ENCODE measurements at places on chromosomes 12 and 14.

- DNase-seq, result peak; percentile 63
These were observed 43.5 kb downstream of the ERH start for GRCh38 chr14:69354383-69355153.

DNA sequence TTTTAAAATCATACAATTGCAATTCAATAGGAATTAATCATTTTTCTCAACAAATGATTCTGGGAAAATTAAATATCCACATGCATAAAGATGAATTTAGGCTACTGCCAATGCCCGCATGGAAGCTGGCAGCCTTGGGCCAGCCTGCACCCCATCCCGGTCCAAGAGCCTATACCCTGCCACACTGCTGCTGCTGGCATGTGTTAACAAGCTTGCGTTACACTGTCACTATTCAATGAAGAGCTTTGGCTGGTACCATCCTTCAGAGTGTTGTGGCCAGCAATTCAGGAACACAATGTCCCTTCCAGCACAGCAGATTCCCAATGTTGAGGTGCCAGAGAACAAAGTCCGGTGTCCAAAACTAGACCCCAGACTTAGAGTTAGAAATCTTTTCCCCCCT lies 13.6 kb upstream of the TAS2R14 start:
- no peak for DNase-seq

GRCh38 chr12:22256605-22257004 lies 77.9 kb downstream of the ST8SIA1 start:
- DNase-seq, result no peak

DNA sequence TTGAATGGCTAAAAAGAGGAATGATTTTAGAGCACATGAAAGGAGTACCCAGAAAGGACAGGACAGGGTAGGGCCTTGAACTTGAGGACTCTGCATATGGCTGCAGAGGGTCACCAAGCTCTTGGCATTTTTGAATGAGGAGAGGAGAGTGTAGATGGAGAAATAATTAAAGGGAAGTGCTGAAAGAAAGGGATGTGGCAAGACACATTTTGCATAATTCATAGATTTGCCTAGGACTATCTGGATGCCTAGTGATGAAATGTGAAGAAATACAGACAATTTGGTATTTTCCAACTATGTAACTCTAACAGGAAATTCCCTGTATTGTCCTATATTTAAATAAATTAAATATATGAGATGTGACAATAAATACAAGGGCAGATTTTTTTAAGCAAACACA lies 27.5 kb upstream of the MDM1 start:
- no peak for DNase-seq

DNA sequence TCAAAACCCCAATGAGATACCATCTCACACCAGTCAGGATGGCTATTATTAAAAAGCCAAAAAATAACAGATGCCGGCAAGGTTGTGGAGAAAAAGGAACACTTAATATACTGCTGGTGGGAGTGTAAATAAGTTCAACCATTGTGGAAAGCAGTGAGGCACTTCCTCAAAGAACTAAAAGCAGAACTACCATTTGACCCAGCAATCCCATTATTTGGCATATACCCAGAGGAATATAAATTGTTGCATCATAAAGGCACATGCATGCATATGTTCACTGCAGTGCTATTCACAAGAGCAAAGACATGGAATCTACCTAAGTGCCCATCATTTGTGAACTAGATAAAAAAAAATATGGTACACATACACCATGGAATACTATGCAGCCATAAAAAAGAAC lies 59.9 kb downstream of the MGST1 start:
- no peak for DNase-seq

GRCh38 chr12:28973491-28973890 lies 175.6 kb upstream of the FAR2 start:
- DNase-seq, result no peak

GRCh38 chr12:130966443-130967030 lies 12.8 kb downstream of the ADGRD1 start:
- DNase-seq, result no peak

DNA sequence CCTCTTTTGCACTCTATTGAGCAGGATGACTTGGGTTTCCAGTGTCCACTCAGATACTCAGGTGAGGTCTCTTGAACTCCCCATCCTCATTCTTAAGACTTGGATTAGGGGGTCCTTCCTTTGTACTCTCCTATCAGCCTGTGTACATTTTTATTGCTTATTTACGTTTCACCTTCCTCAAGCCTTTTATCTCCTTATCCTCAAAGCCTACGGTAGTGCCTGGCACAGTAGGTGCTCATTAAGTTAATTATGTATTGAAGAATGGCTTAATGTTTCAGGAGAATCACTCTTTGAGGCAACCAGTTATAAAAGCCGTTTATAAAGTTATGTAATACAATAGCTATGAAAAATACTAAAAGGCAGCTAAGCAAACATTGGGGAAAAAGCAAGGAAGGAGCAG lies 315.7 kb downstream of the NPAS3 start:
- DNase-seq, result no peak

GRCh38 chr14:74324931-74325361 lies 22.2 kb upstream of the ABCD4 start:
- DNase-seq, result no peak

DNA sequence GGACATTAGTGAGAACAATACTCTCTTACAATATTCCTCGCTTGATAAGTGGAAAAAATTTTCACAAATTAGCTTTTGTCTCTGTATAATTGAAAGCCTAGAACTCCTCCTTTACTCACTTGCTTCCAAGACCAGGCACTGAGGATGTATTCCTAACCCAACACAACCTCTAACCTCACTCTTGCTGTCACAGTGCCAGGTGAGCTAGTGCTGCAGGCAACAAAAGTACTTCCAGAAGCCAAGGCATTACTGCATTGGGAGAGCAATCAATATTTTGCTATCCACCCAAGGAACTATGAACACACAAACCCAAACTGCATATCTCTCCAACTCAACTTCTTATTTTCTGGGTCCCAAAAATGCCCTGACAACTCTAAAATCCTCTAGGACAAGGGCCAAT lies 1081.0 kb downstream of the VRK1 start:
- no peak for DNase-seq

DNA sequence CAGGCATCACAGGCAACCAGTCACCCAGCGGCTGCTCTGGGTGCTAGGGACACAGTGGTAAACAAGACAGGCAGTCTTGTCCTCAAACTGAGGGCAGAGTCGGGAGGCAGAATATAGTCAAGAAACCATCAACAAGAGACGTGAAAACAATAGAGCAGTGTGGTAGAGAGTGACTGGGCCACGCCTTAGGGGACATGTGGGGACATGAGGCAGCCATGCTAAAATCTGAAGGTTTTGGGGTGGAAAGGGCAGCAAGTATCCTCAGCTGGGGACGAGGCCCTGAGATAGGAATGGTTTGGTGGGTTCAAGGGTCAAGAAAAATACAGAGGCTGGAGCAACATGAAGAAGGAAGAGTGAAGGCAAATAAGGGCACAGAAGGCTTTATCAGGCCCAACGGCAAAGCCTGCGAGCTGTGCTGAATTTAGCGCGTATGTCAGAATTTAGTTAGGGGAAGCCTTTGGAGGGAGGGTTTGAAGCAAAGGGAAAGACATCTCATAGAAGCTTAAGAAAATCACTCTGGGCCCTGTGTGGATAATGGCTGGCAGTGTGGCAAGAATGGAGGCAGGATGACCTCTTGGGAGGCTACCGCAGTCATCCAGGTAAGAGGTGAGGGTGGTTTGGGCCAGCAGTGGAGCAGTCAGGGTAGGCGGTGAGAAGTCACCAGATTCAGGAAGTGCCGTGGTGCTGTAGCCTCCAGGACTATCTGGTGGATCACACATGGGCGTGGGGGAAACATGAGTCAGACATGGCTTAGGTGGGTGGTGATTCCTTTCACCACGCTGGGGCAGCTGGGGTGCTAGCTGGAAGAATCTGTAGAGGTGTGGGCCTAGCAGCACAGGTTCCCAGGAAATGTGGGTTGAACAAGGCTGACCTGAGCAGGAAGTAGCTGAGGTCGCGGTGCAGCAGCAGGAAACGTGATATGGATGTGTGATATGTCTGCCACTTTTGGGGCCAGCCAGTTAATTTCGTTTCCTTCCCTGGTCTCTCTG lies 3.0 kb downstream of the EVL start:
- peak; percentile 93 for DNase-seq

- DNase-seq, result no peak
These were observed 22.2 kb downstream of the VCPKMT start for GRCh38 chr14:50094056-50094755.

GRCh38 chr12:7322599-7322998 lies 18.7 kb downstream of the ACSM4 start:
- DNase-seq, result no peak

DNA sequence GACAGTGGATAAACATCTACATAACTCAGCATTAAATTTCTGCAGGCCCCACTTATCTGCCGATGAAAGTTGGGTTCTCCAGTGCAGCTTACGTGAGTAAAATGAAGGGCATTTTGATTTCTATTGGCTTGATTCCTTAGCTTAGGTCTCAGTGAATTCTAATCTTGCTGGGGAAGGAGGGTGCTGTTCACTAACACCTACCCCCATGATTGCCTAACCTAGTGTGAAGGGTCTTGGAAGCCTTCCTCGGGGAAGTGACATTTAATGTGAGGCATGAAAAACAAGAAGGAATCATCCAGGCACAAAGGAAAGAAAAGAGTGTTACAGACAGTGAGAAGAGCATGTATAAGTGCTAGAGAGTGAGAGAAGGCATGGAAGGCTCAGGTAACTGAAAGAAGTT lies 81.0 kb downstream of the DAAM1 start:
- no peak for DNase-seq

GRCh38 chr12:59780605-59781135 lies 184.8 kb downstream of the SLC16A7 start:
- DNase-seq, result no peak

GRCh38 chr14:100350276-100350926 lies 27.3 kb downstream of the SLC25A47 start:
- DNase-seq, result no peak

DNA sequence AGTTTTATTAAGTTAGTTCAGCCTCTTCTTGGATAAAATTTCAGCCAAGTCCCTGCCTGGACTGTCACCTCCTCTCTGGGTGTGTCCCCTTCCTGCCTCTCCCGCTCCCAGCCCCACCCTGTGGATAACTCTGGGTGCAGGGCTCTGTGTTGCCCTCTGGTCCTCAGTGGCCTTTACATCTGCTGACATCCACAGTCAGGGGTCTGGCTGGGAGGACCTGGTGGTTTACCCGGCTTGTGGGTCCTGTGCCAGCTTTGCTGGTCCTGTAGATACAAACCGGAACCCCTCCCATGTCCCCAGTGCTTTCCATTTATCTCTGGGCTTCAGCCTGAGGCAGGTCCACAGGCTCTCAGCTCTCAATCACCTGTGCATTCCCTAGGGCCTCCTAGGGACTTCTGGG lies 28.9 kb upstream of the PLEKHG3 start:
- no peak for DNase-seq

DNA sequence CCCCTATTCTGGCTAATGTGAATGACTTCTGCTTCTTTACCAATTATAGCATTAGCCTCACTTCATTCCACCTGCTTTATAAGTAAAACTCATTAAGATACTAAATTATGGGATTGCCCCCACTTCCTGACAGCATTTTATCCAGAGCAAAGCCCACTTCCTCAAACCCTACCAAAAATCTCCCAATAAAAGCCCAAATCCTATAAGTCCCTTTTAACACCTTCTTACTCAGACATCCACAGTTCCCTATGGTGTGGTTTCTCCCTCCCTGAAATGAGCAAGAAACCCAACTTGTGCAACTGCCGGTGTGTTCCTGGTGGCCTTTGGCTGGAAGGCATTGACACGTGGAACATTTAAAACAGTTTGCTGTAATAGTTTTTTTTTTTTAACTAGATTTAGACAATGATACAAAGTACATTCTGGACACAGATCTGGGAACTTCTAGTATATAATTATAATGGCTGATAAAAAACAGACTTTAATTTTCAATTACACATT lies 53.1 kb downstream of the BRMS1L start:
- no peak for DNase-seq

- DNase-seq, result no peak
These were observed 249.5 kb downstream of the SLC16A7 start for GRCh38 chr12:59845293-59845692.

DNA sequence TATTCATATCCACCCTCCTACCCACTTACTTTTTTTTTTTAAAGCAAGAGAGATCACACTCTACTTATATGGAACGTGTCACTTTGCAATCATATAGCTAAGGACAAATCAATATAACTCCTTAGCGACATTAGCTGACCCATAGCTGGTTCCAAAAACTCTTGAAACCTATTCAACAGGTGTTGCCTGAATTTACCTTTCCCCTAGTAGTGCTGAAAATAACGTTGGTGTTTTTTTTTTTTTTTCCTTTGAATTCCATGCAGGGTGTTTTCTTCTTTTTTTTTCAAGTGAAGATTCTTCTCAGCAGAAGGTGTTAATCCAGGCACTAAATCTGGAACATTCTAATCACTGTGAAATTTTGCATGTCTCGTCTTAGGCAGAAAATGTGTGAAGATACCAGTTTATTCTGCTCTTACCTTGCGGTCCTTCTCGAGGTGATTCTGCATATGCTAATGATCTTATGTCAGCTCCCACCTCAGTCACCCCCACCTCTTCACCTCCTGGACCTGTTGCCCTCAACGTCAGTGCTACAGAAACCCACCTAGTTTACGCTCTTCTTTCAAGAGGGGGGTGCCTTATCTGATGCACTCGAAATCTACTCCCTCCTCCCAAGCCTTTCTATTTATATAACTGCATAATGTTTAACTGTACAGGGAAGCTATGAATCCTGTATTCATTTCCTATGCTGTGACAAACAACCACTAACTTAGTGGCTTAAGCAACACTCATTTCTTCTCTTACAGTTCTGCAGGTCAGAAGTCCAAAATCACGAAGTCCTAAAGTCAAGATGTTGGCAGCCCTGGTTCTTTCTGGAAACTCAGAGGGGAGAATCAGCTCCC lies 7.1 kb upstream of the VPS37B start:
- DNase-seq, result no peak

DNA sequence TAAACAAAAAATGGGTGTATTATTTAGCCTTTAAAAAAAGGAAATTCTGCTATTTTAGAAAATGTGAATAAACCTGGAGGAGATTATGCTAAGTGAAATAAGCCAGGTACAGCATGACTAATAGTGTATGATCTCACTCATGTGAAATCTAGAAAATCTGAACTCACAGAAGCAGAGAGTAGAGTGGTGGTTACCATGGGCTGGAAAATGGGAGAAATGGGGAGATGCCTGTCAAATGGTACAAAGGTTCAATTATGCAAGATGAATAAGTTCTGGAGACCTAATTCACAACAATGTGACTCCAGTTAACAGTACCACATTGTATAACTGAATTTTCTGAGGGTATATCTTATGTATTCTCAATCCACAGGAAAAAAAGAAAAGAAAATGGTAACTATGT lies 17.4 kb upstream of the LEMD3 start:
- DNase-seq, result no peak

GRCh38 chr12:58588770-58589169 lies 331.5 kb downstream of the LRIG3 start:
- DNase-seq, result no peak

Data from DND-41 (cell line).